ENCODE measurements at places on chromosomes 5 and 9.

GRCh38 chr5:150122536-150123481 is 32.8 kb downstream of the PDGFRB start:
- no peak for DNase-seq

DNA sequence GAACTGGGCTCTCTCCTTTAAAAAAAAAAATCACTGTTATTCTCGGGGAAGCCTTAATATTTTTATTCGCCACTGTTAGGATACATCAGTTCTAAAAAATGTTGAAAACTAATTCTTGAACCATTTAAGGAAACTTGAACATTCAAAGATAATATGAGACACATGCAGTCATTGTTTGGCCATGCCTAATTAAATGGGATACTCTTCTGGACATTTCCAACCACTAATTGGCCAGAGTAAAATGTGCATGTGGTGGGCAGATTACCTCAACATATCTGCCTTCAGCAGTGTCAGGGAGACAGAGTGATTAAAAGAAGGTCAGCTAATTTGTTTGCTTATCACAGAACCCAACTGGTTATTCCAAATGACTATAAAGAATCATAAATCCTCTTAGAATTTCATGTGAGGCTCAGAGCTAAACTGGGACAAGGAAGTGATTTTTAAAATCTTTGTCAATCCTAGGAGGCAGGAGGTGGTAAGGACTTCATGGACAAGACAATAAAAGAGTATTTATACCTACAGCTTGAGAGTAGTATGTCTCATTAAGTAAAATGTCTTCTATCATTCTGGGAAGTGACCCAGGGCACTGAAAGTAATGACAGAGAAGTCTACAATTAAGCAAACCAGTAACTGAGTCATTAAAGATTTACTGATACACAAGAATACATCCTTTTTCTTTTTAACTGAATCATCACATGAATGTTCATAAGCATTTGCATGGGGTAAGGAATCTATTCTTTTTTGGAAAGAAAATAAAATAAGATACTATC is 242.9 kb upstream of the TRPM3 start:
- DNase-seq = no peak

- DNase-seq = no peak
Observed at GRCh38 chr9:110897943-110898342, 140.3 kb downstream of the LPAR1 start.

DNA sequence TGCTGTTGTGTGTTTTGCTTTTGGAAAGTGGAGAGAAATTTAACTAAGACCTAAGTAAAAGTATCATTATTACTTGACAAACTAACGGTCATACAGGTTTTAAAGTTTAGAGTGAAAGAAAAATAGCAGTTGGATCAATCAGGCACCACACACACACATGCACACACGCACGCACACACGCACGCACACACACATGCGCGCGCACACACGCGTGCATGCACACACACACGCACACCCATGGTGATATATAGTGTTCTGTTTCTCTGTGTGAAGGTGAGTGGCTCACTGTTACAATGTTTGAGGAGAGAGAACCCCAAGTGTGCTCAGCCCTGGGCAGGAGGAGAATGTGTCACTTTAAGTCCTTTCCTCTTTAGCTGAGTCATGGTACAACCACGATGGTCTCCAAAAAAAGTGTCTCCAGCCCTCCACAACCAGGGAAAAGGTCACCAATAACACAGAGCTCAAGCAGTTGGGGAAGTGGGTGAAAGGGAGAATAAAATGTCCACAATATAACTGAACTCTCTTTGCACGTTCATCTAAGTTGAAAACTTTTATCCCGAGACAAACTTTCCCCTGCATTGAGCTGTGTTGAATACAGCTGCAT is 3.2 kb downstream of the ZNF366 start:
- no peak for DNase-seq

DNA sequence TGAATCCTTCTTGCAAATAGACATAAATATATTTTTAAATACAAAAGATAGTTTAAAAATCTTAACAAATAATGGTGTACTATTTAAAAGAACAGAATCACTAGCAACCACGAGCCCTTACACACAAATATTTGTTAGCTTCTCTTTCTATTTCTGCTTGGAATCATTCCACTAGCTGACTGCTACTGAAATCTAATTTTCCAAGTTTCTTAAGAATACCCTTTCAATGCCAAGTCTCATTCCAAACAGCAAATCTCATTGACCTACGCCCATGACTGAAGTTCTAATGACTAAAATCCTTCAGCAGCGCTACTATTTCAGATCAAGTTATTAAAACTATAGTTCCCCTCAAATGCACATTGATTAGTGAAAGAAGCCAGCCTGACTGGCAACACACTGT is 13.2 kb upstream of the PPP1R2B start:
- DNase-seq = no peak

GRCh38 chr9:123614306-123615263 is 258.6 kb downstream of the CRB2 start:
- no peak for DNase-seq

DNA sequence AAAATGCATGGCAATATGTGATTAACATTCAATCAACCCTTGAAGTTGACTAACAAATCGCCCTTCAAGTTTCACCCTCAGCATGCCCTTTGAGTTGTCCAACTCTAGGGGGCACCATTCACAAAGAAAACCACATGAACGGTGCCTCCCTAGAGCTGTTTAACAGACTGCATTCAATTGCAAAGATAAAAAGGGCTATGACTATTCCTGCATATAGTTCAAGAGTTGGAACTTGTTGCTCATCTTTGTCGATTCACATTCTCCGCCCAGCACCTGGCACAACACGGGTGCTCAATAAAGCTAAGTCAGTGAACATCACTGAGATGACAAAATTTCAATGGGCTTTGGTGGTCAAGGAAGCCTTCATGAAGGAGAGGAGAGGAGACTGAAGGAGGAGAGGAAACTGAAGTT is 69.6 kb upstream of the SLC30A5 start:
- peak; percentile 82 for DNase-seq

- no peak for DNase-seq
Observed at GRCh38 chr5:178207917-178208280, 3.6 kb downstream of the HNRNPAB start.

DNA sequence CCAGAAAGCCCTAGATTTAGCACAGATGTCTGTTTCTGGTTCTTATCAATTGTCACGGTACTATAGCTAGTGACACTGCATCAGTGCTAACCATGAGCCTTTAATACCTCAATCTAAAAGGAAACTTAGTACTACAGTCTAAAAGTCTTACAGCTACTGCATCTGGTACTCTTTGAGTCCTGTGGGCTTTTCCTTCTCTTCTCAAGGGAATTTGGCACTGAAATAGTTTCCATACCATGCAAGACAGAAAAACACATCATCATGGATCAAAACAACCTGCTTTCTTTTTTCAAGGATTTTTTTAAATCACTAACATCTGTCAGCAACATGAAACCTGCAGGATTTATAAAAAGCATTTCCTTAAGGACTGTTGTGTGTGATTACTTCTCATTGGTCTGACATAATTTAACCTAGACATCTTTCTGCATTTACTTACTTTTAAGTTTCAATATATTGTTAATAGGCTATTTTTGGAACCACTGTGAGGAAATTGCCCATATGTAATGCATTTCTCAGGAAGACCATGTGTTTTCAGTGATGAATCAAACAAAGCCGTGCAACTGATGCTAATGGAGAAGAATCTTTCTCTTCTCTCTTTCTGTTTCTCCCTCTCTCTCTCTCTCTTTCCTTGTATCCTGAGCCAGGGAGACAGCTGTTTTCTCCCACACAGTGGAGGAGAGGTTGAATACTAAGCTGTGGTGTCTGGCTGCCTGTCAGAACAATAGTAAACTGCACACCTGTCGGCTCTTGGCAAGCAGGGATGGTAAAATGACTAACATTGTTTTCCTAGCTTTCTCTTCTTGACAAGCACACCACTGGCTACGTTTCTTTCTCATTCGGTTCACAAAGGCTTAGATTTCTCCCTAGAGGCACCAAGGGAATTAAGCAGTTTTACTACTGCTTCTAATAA is 273.4 kb downstream of the CSNK1G3 start:
- DNase-seq = peak; percentile 17

DNA sequence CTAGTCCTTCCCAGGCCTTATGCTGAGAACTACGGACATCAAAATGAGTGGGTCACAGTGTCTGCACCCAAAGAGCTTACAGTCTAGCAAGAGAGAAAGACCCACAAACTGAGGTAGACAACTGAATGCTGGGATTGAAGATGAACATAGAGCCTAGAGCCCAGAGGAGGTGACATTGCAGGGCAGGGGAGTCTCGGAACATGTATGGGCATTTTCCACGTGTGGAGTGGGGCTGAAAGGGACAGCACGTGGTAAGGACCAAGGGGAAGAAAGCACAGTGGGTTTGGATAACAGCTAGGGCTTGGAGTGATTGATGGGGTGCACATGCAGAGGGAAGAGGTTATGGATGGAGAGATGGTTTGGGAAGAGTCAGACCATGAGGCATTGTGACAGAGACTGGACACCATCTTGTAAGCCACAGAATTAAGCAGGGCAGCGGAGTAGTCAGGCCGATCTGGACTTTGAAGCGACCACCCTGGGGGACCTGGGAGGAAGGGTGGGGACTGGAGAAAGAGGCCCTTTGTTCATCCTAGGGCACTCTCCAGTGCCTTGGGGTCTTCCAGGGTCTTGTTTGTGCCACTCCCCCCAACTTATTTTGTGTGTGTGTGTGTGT is 47.5 kb upstream of the SH3PXD2B start:
- no peak for DNase-seq

DNA sequence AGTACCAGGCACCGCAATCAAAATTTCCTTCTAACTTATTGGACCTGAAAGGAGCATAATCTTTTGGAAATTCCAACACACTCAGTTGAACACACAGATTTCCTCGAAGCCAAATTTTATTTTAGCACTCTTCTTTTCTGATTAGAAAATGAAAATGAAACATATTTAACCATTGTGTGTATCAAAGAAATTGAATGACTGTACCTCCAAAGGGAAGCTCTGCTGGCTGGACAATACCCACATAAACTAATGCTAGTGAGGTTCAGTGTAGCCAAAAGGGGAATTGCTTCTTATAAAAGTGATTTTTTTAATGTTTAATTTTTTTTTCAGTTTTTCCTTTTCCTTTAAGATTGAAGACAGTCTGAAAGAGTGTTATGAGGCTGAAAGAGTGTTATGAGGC is 239.6 kb upstream of the NREP start:
- no peak for DNase-seq
